ENCODE measurements at places on chromosomes 1 and 21.

- DNase-seq: no peak
Observed at GRCh38 chr1:36279110-36279788, 26.9 kb upstream of the SH3D21 start.

DNA sequence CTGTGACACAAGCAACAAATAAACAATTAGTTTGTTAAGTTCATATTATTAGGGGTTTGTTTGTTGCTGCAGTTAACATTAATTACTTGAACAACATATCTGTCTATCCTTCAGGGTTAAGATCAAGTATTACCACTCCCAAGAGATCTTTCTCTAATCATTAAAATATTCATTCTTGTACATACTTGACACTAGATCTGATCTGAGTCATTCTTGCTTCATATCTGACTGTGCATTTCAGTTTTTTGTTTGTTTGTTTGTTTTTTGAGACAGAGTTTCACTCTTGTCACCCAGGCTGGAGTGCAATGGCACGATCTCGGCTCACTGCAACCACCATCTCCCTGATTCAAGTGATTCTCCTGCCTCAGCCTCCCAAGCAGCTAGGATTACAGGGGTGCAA, 613.3 kb upstream of the PLXNA2 start:
- no peak for DNase-seq

GRCh38 chr1:233613252-233614172, at the start of gene KCNK1:
TSS of gene KCNK1 (plus strand) at chr1:233614106. CDS start at chr1:233614172, 66 bp downstream.
- DNase-seq: no peak

- DNase-seq: no peak
Observed at GRCh38 chr1:30904962-30905335, 3.6 kb downstream of the SDC3 start.

DNA sequence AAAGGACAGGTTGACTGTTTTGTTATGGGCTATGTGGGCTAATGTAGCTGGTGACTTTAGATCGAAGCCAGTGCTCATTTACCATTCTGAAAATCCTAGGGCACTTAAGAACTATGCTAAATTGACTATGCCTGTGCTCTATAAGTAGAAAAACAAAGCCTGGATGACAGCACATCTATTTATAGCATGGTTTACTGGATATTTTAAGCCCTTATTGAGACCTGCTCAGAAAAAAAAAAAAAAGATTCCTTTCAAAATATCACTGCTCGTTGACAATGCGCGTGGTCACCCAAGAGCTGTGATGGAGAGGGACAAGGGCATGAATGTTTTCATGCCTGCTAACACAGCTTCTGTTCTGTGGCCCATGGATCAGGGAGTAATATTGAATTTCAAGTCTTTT, 48.1 kb downstream of the CAMSAP2 start:
- no peak for DNase-seq

GRCh38 chr1:71572038-71572437, 491.2 kb upstream of the ZRANB2 start:
- DNase-seq: no peak

DNA sequence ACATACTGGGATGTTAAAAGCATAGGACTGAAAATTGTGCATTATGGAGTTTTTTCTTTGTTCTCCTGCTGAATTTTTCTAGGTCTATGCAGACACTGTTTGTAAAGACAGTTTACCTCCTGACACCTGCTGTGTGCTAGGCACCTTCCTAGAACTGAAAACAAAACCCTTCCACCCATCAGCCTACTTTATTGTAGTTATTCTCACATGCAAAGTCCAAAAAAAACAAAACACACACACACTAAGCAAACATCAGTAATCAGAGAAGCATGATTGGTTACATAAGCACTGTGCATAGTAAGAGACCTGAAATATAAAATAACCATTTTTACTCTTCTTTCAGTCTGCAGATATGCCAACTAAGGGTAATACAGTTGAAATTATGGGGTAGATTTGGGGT, 195.1 kb downstream of the CRB1 start:
- DNase-seq: no peak

DNA sequence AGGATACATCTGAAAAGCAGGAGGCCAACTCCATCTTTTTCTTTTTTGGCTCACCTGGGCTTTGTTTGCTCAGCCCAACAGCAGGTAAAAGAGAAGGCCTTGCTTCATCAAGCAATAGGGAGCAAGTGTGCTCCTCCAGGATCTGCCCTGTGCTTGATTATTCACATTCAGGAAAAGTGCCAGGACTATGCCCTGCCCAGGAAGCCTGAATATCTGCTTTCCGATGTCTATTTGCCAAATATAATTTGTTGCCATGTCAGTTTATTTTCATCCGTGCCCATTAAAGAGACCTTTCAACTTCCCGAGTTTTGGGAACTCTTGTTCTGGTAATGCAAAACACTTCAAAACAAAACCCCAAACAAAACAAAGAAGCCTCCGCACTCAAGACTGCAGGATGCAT, 185.3 kb downstream of the CDC7 start:
- no peak for DNase-seq

- DNase-seq: no peak
Observed at GRCh38 chr1:172238965-172239364, 181.5 kb upstream of the C1orf105 start.

DNA sequence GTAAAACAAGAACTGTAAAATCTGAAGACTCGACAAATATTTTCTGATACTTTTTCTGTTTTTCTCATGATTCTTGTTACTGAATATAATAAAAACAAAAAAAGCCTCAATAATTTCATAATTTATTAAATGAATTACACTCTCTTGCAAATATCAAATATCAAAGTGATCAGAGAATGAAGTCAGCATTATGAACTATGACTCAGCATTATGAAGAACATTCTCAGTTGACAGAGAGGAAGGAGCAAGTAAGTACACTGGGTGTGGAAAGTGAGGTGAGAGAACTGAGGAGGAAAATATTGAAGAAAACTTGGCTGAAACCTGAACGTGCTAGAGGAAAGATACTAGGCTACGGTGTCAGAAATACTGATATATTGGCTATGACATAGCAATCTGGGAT, 529.5 kb downstream of the KCNT2 start:
- no peak for DNase-seq

DNA sequence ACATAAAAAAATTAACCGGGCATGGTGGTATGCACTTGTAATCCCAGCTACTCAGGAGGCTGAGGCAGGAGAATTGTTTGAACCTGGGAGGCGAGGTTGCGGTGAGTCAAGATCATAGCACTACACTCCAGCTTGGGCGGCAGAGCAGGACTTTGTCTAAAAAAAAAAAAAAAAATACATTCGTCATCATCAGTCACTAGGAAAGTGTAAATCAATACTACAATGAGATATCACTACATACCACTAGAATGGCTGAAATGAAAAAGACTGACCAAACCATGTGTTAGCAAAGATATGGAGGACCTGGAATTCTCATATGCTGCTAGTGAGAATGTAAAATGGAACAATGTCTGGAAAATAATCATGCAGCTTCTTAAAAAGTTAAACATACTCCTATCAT, 9.3 kb downstream of the SPATA45 start:
- no peak for DNase-seq

- peak; percentile 88 for DNase-seq
Observed at GRCh38 chr1:109263597-109264378, 14.4 kb downstream of the CELSR2 start.

GRCh38 chr1:59432531-59433439, 135.9 kb downstream of the FGGY start:
- no peak for DNase-seq

DNA sequence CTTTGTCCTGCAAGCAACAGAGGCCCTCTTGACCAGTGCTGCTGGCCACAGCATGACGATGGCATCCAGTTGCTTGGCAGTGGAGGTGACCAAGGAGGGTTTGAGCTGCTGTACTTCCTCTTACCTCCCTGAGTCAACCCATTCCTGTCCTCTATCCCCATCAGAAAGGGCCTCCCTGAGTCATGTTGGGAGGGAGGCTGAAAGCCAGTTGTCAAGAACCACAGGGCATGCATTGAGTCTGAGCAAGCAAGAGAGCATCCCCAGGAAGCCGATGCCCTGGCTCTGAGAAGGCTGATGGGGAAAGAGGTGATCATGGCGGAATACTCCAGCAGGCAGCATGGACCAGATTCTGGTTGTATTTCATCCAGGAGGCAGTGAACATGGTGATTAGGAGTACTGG, 69.6 kb downstream of the LACTBL1 start:
- no peak for DNase-seq

- DNase-seq: no peak
Observed at GRCh38 chr1:221712776-221713431, 29.0 kb downstream of the DUSP10 start.

GRCh38 chr21:46092026-46092764, 5.7 kb upstream of the COL6A2 start:
- DNase-seq: no peak

DNA sequence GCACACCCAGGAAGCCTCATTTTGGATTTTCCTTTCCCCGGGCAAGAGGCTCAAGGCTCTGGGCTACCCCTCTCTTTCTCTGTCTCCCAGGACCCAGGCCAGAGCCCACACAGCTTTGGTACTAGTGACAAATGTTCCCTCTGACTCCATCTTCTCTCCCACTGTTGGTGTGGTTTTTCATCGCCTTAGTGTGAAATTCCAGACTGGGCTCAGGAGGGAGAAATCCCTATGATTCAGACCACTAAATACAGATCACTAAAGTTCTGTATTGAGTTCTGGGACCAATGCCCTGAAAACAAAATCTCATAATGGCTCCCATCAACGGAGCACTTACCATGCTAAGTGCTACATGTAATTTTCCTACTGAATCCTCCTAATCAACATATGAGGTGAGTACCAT, 26.1 kb downstream of the IQGAP3 start:
- DNase-seq: no peak

GRCh38 chr1:194731025-194731424, 1544.6 kb upstream of the B3GALT2 start:
- DNase-seq: no peak

DNA sequence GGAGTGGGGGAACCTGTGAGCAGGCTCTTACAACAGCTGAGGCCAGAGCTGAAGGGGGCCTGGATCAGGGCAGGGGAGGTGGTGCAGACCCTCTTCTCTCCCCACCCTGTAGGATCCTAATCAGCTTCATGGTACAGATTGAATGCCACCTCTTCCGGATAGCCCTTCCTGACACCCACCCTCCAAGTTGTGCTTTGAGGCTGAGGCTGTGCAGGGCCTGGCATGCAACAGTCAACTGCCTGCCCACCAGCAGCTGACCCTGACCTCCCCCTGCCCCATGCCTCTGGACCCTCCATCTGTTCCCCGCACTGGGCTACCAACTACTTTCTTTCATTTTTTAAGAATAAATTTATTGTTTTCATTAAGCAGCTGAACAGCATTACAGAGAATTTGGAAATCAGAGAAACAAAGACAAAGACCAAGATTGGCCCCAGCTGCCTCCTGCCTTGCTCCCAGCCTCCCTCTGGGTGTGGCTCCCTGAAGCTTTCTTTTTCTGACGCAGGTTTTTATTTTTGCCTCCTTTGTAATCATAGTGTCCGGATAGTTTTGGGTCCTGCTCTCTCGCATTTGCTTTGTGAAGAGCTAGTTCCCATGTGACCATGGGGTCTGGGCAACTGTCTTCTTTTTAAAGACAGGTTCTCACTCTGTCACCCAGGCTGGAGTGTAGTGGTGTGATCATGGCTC, 12.8 kb downstream of the ZNF362 start:
- DNase-seq: no peak

GRCh38 chr1:167262836-167263235, 42.1 kb downstream of the POU2F1 start:
- no peak for DNase-seq

- no peak for DNase-seq
Observed at GRCh38 chr1:214401666-214402065, 120.7 kb downstream of the SMYD2 start.

- no peak for DNase-seq
Observed at GRCh38 chr1:218200979-218201378, 84.1 kb upstream of the RRP15 start.

DNA sequence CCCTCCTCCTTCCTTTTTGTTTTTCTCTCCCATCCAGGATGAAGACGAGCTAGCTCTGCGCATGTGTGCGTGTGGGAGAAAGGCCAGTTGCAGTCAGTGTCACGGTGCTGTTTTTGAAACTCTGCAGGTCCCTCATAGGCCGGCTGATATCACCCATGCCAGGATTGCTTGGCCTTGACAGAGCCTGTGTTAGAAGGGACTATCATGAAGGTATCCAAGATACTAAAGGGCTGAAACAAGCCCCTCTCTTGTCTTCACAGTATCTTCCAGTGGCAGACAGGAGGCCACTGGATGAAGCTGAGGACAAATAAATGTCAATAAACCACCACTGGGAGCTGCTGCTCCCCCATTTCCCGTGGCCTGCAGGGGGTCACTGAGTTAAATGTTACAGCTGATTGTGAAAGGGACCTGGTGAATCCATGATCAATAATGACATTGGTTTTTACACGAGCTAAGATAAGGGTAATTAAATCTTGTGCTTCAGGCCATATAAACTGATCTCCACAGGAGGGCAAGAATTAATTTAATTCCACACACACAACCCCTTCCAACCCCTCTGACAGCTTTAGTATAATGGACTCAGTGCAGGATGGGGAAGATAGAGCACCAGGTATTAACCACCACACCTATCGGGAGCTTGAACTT, 64.6 kb upstream of the TARBP1 start:
- no peak for DNase-seq

DNA sequence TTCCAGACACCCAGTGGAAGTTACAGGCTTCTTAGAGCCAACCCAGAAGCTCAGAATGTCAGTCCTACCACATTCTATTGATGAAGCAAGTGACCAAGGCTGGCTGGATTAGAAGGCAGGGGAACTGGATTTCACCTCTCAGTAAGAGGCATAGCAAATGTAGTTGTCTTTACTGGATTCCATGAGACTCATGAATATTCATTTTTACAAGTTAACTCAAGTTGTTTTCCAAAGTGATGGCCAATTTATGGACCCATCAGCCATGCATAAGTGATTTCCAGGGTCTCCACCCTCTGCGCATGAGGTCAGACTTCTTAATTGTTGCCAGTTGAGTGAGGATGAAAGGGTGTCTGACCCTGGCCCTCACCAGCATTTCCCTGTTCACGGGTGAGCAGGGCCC, 426.8 kb upstream of the VAMP3 start:
- no peak for DNase-seq

DNA sequence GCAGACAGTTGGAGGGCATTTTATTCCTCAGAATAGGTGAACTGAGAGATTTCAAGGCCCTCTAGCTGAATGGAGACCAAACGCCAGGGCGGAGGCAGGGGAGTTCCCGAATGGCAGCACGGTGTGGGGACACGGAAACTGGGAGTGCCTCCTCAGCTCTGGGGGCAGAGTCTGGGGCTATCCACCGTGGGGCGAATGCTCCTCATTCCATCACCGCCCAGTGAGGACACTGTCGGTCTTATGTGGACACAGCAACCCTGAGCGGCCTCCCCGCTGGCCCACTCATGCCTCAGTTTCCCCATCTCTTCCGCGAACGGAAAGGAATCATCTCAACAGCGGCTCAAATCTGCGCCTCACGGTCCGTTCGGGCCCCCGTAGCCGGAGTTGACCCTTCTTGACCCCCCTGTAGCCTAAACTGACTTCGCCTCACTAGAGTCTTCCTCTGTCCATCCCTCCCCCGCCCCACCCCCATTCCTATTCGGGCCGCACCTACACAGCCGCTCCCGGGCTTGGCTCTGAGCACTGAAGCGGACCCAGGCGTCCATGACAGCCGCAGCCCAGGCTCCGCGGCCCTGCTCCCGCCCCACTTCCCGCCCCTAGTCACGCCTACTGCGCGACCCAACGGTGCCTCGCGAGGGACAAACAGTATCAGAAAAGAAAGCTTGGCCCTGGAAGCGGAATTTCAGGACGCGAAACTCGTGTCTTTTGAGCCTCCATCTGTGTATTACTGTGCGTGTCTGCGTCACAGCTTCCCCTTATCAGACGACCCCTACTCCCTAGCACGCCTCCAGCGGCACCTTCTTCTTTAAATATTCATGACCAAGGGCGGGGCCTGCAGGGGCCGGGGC, at the start of gene PEX11B:
Gene PEX11B, minus strand, starts transcription at position 574 of the 848 bp plus-strand sequence. Its CDS starts 29 bp downstream, at position 545.
- DNase-seq: no peak
